ENCODE measurements at places on chromosomes 7 and 10.

GRCh38 chr7:45155941-45156340 is 1.6 kb upstream of the RAMP3 start:
- DNase-seq = no peak

DNA sequence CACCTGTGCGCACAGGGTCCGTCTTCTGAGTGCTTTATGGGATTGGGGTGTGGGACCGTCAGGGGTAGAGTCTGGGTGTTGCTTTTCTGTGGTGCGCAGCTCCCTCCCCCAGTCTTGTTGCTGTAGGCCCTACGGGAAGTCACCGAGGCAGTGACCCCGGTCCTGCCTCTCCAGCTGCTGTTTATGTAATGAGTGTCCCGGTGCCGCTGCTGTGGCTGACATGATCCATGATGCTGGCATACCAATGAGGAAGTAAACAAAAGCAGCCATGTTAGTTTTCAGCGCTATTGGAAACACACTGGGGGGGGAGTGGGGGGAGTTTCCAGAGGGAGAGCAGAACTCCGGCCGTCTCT is 1.1 kb downstream of the TRIM8 start:
- peak; percentile 61 for DNase-seq

DNA sequence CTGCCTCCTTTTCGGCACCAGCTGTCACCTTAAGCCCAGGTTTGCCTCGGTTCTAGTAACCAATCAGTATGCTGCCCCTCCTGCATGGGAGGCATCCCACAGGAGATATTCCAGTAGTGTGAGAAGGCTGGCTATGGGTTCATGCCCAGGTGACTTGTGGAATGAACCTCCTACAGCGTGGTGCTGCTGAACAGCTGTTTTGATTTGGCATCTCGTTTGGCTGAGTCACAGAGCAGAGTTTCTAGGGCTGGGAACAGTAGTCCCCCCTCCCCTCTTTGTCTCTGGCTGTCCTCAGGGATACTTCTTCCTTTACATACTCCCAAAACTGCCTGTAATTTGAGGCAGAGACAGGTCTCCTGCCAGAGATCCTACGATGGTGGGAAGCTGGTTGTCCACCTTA is 16.1 kb downstream of the R3HCC1L start:
- no peak for DNase-seq

- peak; percentile 82 for DNase-seq
These were observed at the start of gene ARF5 for GRCh38 chr7:127588019-127588696. ARF5 (plus strand) TSS chr7:127588411; CDS start chr7:127588499, 88 bp downstream.

- no peak for DNase-seq
These were observed 21.0 kb downstream of the GNA12 start for GRCh38 chr7:2823130-2823529.

Measured in T-helper 1 cell (primary cell).